ENCODE measurements at places on chromosomes 16 and 17.

- no peak for DNase-seq
Observed at GRCh38 chr16:75222271-75222783, 3.5 kb downstream of the CTRB1 start.

DNA sequence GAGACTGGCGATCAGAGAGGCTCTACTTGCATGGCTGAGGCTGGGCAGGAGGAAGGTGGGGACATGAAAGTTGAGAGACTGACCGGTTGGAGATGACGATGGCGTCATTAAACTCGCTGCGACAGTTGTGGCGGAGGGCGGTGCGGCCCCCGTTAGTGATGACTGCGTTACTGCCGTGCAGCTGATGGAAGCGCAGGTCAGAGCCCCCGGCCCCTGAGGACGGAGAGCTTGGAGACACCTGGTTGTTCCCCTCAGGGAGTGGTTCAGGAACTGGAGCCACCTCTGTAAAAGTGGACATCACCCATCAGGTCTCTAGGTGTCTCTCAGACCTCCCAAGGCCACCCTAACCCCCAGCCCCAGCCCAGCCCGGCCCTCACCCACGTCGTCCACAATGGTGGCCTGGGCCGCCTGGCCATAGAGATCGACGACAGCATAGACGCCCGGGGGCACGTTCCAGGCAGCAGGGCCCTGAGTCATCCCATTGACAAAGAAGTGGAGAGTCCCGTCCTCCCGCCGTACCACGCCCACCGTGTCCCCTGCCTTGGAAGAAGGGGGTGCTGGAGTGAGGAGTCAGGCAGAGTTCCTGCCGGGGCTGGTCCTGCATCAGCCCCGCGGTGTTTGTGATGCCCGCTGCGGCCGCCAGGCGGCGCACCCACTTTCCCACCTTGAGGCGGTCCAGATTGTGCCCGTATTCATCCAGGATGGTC is 5.3 kb downstream of the NEURL4 start:
- DNase-seq: peak; percentile 69

- DNase-seq: no peak
Observed at GRCh38 chr17:77307479-77308198, 166.9 kb downstream of the SEC14L1 start.

DNA sequence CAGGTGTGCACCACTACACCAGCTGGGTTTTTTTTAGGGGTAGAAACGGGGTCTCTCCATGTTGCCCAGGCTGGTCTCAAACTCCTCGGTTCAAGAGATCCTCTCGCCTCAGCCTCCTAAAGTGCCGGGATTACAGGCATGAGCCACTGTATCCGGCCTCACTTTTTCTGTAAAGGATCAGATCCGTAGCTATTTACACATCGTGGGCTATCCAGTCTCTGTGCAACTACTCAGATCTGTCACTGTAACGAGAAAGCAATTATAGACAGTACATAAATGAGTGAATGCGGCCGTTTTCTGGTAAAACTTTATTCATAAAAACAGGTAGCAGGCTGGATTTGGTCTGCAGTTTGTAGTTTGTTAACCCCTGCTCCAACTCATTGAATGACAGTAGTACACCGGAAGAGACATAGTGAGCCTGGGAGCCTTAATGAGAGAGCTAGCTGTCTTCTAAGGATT is 44.5 kb downstream of the VMP1 start:
- no peak for DNase-seq

DNA sequence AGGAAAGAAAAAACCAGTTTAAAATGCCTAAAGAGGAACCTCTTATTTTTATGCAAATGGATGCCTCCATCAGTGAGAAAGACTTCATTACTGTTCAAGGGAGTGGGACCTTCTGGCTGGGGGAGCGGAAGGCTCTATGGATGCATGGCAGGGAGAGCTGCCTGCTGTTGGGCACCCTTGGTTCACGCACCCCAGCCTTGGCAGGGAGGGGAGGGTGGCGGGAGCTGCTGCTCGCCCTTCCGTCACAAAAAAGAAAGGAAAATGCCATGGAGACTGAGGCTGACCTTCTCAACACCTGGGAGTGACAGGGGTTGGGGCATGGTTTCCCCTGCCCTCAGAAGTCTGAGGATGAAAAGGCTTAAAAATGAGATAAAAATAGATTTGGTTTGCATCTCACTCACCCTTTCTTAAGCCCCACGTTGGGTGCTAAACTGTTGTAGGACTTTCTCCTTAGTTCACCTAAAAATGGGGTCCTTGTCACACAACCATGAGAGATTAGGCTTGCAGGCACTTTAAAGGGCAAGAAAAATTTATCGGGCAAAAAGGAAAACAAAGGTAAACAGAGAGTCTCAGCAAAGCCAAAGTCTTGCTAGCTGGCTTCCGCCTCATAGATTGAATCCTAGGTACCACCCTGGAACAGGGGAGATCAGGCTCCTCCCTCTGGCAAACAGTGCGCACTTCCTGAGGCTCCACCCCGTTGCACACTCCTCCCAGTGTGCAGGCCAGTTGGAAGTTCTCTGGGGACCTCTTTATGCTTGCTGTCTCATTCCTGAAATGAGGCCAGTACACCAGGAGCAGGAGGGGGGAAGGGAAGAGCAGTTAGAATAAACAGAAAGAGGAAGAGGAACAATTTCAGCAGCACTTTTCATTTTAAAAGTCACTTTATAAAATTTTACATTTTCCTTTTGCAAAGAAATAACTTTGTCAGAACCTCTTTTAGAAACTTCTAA is 31.6 kb downstream of the PHKB start:
- DNase-seq: peak; percentile 69

- peak; percentile 92 for DNase-seq
Observed at GRCh38 chr16:1002399-1003166, 21.0 kb downstream of the SOX8 start.

- peak; percentile 56 for DNase-seq
Observed at GRCh38 chr17:7888184-7888920, at the start of gene CHD3. TSS of gene CHD3 (plus strand) at chr17:7888789. CDS start at chr17:7889001, 212 bp downstream.

- peak; percentile 89 for DNase-seq
Observed at GRCh38 chr17:28033972-28034714, 8.3 kb upstream of the NLK start.

DNA sequence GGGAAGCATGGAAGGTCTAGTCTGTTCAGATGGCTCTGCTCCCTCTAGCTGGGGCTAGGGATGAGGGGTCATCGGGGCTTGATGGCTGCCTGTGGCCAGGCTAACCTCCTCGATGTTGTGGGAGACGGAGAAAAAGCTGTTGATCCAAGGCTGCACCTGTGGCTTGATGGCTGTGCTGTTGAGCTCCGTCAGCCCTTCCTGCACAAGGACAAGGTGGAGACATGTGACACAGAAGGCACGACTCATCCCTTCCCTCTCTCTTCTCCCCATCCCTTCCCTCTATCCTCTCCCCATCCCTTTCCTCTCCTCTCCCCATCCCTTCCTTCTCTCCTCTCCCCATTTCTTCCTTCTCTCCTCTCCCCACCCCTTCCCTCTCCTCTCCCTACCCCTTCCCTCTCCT is 28.2 kb downstream of the FCSK start:
- no peak for DNase-seq

DNA sequence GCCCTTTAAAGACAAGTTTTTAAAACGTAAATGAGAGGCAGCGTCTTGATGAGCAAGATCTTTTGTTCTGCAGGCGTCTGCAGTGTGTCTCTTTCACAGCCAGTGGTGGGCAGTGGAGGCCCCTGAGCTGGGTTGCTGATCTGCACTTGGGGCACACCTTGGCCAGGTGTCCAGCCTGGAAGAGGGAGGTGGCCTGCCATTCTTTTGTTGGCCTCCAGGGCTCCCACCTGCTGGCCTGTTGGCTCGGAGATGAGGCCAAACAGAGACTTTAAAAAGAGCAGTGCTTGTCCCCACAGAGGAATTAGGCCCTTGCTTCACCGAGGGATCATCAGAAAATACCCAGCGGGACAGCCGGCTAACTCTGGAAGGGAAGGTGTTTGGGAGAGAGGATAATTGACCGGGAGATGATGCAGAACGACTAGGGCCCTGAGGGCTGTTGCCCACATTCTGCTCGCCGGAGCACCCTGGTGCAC is 145.9 kb upstream of the PLCG2 start:
- no peak for DNase-seq

DNA sequence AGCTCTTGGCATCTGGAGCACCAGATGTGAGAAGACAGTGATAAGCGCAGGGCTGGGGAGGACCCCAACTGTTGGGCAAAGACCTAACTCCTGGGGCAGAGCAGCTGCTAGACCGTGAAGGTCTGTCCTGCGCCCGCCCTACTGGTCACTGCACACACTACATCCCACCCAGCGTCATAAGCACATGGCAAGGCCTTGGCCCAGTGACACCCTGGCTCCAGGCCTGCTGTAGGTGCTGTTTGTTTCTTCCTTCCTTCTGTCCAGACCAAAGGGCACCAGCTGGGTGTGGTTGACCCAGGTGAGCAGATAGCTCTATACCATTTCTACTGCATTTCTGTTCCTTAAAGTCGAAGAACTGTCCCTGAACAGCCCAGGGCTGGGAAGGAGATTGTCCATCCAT is 6.4 kb downstream of the TRPV3 start:
- no peak for DNase-seq

DNA sequence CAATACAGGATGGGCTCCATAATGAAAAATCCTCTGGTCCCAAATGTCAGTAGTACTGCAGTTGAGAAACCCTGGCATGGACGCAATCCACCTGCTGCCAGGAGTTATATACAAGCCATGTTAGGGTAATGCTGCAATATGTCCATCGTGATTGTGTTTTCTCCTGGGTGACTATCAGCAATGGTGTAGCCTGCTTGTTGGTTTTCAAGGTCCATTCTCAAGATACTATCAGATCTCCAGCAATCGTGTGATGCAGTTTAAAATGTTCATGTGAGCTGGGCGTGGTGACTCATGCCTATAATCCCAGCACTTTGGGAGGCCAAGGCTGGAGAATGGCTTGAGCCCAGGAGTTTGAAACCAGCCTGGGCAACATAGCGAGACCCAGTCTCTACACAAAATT is 24.0 kb downstream of the ABCC1 start:
- DNase-seq: no peak

GRCh38 chr17:7841915-7842379 is 7.9 kb downstream of the KDM6B start:
- DNase-seq: peak; percentile 90

DNA sequence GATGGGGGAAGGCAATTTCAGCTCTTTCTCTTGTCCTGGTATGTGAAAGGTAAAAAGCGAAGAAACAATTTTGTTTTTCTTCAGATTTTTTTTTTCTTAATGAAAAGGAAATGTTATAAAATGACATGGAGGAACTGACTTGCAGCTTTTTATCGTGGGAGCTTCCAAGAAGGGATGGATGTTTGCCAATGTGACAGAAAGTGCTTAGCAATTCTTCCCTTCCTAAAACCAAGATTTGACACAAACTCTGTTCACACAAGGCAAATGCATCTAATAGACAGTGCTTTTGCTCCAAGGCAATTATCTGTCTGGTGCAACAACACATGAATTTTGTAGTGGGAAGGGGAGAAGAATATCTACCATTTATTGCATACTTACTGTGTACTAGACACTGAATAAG is 988.5 kb downstream of the CDH11 start:
- DNase-seq: no peak

DNA sequence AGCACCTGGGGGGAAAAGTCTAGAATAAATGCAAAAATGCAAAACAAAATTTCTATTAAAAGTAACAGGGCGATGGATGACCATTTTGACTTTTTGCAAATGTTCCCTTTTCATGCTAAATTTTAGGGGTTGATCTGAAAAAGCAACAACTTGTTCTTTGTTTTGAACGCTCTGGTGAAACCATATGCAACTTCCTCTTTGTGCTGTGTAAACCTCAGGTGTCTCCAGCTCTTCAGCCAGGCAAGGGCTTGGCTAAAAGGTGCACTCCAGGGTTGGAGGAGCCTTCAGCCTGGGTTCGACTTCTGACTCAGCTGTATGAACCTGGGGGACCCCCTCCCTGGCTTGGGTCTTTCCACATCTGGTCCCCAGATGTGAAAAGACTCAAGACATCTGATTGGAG is 9.5 kb downstream of the IRF8 start:
- no peak for DNase-seq

DNA sequence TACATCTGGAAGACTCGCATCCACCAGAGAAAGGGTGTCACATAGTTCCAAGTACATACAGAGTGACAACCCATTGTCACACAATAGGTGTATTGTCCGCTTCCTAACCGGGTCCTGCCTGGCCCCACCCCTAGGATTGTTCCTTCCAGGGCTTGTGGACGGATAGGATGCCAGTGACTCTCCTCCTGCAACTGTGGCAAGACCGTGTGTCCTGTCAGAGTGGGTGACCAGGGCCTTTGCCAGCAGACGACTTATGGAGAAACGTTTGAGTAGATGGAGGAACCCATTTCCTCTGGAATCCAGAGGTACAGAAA is 258.4 kb downstream of the CPPED1 start:
- no peak for DNase-seq

GRCh38 chr16:53960954-53961616 is 257.1 kb downstream of the FTO start:
- no peak for DNase-seq

GRCh38 chr16:70704586-70704985 is 18.7 kb upstream of the MTSS2 start:
- no peak for DNase-seq

DNA sequence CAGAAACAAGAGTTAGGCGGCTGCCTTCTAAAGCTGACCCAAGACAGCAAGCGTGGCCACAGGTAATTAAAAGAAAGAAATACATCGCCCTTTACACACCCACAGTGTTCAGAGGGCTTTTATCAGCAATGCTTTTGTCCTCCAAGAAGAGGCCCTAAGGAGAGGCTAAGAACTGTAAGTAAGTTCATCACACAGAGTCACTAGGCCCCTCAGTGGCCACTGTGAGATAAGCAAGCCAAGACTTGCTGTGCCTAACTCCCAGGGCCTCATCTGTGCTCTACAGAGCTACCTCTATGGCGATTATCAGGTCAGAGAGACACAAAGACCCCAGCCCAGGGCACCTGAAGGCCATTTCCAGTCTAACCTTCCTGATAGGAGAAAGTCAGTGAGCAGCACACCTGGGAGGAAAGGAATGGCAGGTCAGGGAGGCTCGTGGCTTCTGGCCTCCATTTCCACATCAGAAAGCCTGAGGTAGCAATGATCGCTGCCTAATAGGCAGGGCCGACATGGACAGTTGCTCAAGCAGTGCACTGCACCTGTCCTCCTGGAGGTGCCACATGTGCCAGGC is 545.2 kb upstream of the CDH11 start:
- no peak for DNase-seq

GRCh38 chr17:75757086-75757681 is 7.8 kb downstream of the GALK1 start:
- DNase-seq: no peak

DNA sequence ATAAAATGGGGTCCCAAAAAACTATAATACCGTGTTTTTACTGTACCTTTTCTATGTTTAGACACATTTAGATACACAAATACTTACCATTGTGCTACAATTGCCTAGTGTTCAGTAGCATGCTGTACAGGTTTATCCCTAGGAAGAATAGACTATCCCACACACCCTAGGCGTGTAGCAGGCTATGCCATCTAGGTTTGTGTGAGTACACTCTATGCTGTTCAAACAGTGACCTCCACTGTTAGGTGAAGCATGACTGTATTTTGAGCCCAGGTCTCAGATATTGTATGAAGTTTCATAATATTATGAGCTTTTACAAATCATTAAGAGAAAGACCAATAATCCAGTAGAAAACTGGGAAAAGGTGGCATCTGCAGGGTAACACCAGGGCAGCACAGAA is 23.6 kb downstream of the MILR1 start:
- no peak for DNase-seq

Data from dermis blood vessel endothelial cell (primary cell).